Fibroblast of skin of left biceps (primary cell): ENCODE measurements at places on chromosomes 7 and 10.

- no peak for DNase-seq
These were observed 7.5 kb upstream of the TECTB start for GRCh38 chr10:112275512-112276245.

DNA sequence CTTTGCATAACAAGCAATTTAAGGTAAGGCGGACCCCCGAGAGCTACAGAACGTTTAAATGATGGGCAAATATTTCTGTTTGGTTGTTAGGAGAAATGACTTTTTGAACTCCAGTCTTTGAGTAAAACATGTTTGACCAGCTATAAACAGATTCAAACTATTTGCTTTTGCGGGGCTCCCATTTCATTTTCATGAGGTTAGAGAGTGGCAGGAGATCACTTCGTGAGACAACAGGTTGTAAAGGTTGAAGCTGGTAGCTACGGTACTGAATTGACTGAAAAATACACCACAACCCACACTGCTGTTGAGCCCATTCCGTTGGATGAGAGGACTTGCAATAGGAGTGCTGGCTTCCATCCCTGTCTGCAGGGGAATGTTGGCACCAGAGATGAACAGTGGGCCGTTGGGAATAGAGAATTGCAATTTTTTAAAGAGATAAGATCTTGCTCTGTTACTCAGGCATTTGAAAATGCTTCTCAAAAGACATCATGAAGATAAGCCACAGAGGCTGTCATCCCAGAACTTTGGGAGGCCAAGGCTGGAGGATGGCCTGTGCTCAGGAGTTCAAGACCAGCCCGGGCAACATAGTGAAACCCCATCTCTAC, 65.7 kb upstream of the CARD11 start:
- no peak for DNase-seq

DNA sequence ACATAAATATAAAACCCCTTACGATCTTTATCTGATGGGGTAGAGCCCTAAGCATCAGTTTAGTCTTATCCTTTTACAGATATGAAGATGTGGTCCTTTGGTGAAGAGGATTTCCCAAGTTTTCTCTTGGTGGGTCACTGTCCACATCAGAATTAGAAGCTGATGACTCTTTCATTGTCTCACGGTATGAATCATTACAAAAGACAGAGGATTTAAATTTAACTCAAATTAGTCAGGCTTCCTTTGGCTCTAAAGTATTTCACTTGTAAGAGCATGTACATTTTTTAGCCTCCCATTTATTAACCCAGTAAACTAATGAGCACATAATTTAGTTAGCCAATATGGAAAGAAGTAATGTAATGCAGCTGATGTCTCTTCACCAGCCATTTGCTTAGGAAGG, 49.9 kb upstream of the TMEM26 start:
- peak; percentile 17 for DNase-seq

- DNase-seq, result no peak
These were observed 100.6 kb downstream of the KAT6B start for GRCh38 chr10:74926791-74927585.

- no peak for DNase-seq
These were observed 31.3 kb upstream of the LOXL4 start for GRCh38 chr10:98299341-98299740.

GRCh38 chr10:34526186-34526585, 288.9 kb downstream of the PARD3 start:
- no peak for DNase-seq
